ENCODE measurements at places on chromosomes 3 and 15. TPM values are rescaled to one million over a fixed set of nuclear protein-coding genes. Genes with fewer than 3 reads are reported as not detected.

DNA sequence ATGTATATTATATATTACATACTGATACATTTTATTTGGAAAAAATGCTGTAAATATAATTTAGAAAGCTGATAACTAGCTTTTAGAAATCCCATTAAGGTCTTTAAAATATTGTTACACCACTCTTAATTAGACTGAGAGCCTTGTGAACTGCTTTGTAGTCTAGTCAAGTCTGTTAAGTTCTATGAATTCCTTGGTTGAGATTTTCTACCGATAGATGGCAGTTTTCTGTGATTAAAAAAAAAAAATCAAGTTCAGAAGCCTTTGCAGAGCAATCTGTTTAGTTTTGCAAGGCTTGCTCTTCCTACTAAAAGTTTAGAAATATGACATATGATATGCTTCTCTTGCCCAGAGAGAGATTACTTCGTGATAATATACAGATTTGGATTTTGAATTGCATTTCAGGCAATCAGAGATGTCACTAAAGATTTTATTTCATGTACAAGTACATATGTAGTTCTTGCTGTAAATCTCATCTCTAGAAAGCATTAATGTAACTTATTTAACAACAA, 60.4 kb upstream of the SLITRK3 start:
- no peak for DNase-seq

DNA sequence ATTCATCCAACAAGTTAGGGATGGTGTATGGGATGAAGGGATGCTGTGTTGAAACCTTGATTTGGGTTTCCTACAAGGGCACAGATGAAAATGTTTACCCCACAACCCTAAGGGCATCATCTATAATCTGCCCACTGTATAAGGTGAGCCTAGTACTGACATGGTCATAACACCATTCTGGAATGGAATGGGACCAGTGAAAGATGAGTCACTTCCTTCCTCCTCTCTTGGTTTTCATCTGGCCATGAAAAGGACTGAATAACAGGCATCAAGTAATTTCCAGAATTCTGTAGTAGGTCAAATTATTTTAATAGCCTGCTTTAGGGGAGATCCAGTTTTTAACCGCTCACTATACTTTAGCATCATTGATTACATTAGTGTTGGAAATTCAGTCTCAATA, 538.6 kb downstream of the NR2F2 start:
- DNase-seq: peak; percentile 41

Gene CLDN1
- total RNA-seq: 1.8 TPM

- peak; percentile 86 for DNase-seq
These were observed 46.8 kb downstream of the MYO5A start for GRCh38 chr15:52481915-52482314.
